Thyroid gland (tissue), 4 donors: ENCODE measurements at places on chromosomes 5 and 9. TPM values are rescaled to one million over a fixed set of nuclear protein-coding genes. Genes with fewer than 3 reads are reported as not detected.

CDKN2B gene
- total RNA-seq: 1.6 TPM

FRMD3 gene
- total RNA-seq: 28.6 TPM

ANKRD31 gene
- total RNA-seq: 0.42 TPM

ORM1 gene
- total RNA-seq: not detected

AFAP1L1 gene
- total RNA-seq: 22.3 TPM

PDE6A gene
- not detected for total RNA-seq

LYSMD3 gene
- total RNA-seq: 20.9 TPM

ADGRD2 gene
- not detected for total RNA-seq

ITK gene
- 3.3 TPM for total RNA-seq

- no peak for DNase-seq
- H3K27me3 ChIP-seq: no peaks in the 10 kb centered on the region
- H3K36me3 ChIP-seq: no peaks in the 10 kb centered on the region
- no peak overlapping the region for H3K27ac ChIP-seq
- no peak overlapping the region for H3K4me3 ChIP-seq
Observed at GRCh38 chr9:124139001-124139400, 118.7 kb upstream of the NEK6 start.

DNA sequence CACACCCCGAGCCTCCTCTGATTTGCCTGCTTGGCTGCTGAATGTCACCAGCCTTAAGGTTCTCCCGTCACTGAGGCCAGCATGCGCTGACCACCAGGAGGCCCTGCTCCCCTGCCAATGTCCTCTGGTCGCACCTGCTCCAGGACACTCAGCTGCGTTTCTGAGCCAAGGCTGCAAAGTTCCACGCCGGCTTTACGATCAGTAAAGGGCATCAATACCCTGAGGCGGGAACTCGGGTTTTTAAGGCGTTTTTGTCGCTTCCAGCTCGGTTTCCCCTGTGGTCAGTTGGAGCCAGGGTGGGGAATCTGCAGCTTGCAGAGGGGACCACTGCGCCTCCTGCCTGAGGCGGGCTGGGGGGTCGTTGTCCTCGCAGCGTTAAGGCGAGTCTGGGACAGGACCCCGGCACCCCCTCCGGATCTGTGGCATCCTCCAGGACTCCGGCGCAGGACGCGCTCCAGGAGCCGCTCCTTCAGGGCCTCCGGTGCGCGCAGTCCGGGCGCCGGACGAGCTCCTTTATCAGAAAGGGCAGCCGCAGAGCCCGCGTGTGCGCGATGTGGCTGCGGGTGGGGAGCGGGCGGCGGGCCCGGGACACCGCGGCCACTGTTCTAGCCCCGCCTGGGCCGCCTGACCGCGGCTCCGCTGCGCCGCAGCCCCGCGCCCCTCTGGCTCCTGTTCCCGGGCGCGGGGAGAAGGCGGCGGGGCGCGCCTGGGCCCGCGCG, 24.1 kb upstream of the FLT4 start:
- peaks cover 14% of the 10 kb centered on the region for H3K4me1 ChIP-seq
- peaks cover 10% of the 10 kb centered on the region for H3K27me3 ChIP-seq

GRCh38 chr9:89421595-89421994, 76.3 kb downstream of the SEMA4D start:
- peaks cover 14% of the 10 kb centered on the region for H3K4me1 ChIP-seq
- H3K27me3 ChIP-seq: no peaks in the 10 kb centered on the region
- no peaks in the 10 kb centered on the region for H3K36me3 ChIP-seq
- no peak overlapping the region for H3K4me3 ChIP-seq

DNA sequence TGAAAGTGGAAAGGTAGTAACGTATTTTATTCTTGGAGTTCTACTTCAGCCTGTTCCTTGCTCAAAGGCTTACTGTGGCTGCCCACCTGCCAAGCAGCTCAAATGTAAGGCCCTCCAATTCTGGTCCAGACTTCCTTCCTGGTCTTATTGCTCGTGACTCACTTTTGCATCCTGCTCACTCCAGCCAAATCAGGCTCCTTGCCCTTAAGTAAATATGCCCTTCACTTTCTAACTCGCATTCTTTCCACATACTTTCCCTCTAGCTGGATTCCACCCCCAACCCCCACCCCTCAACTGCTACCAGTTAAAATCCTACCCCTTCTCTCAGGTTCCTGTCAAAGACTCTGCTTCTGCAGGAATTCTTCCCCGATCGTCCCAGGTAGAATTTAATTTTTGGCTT, 96.6 kb downstream of the GALNT10 start:
- H3K27ac ChIP-seq: peak overlapping the region; percentile 87
- H3K4me1 ChIP-seq: peaks cover 23% of the 10 kb centered on the region
- DNase-seq: peak; percentile 86
- no peak overlapping the region for H3K4me3 ChIP-seq

DNA sequence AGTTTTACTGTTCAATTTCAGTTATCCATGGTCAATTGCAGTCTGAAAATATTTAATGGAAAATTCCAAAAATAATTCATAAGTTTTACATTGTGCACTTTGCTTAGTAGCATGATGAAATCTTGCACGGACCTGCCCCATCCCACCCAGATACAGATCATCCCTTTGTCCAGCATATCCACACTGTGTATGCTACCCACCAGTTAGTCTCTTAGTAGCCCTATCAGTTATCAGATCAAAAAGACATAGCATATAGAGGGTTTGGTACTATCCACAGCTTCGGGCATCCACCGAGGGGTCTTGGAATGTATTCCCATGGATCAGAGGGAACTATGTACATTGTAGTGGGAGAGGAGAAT, 97.7 kb downstream of the SLC44A1 start:
- H3K36me3 ChIP-seq: no peaks in the 10 kb centered on the region
- H3K4me1 ChIP-seq: peaks cover 10% of the 10 kb centered on the region
- H3K4me3 ChIP-seq: no peak overlapping the region
- peak overlapping the region; percentile 10 for H3K27ac ChIP-seq

DNA sequence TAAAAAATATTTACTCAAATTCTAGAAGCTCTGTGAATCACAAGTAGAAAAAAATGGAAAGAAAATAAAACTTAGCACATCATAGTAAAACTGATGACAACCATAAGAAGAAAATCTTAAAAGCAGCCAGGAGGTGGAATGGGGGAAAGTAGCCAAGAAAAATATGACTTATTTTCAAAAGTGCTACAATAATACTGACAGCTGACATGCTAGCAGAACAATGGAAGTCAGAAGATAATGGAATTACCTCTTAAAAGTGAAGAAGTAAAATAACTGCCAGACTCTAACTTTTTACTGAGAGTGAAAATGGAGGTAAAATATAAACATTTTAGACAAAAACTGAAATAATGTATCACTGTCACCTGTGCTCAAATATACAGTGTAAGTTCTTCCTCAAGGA, 532.2 kb upstream of the SGCD start:
- H3K36me3 ChIP-seq: no peaks in the 10 kb centered on the region
- H3K27me3 ChIP-seq: no peaks in the 10 kb centered on the region
- no peak overlapping the region for H3K4me3 ChIP-seq
- no peak for DNase-seq
- no peak overlapping the region for H3K27ac ChIP-seq

DNA sequence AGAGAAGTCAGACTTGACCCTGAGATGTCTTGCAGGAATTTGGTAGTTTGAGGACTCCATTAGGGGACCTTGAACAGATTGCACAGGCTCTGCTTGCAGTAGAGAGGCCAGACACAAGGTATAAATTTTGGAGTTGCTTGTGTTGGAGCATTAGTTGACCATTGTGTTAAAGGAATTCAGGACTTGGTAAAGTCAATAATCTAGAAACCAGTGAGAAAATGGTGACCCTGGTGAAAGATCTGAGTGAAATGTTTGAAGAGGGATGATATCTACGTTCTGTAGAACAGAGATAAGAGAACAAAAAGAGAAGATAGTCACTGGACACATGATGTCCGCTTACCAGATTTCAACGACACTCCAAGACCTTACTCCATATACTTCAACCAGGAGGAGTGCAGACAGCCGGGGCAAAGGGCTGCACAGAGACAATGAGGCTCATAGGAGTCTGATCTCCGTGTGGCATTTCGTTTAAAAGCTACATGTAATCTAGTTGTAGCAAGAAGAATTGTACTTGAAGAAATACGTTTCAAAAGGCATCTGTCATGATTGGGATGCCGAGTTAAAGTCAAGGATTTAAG, 13.2 kb downstream of the DNAJC25 start:
- H3K36me3 ChIP-seq: peaks cover 4% of the 10 kb centered on the region
- no peaks in the 10 kb centered on the region for H3K4me1 ChIP-seq
- H3K27ac ChIP-seq: no peak overlapping the region
- no peaks in the 10 kb centered on the region for H3K27me3 ChIP-seq

- no peak overlapping the region for H3K4me3 ChIP-seq
- H3K4me1 ChIP-seq: peaks cover 10% of the 10 kb centered on the region
- DNase-seq: no peak
- H3K27me3 ChIP-seq: no peaks in the 10 kb centered on the region
Observed at GRCh38 chr5:96076451-96076850, 114.8 kb upstream of the ELL2 start.

DNA sequence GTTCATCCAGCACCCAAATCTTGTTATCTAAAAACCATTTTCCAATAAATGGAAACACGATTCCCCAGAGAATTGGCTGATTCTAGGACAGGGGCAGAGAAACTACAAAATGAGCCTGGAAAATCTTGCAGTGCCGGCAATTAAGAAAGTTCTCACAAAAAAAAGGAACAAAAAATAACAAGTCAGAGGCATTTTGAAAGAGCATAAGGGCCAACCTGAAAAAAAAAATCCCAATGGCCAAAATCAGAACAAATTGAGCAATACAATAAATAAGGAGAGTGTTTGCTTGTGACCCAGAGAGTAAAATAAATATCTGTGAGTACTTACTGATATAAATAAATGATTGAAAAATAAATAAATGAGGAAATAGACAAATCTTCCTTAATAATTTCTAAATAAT, 55.1 kb upstream of the S1PR3 start:
- no peaks in the 10 kb centered on the region for H3K4me1 ChIP-seq
- no peak overlapping the region for H3K27ac ChIP-seq
- no peak overlapping the region for H3K4me3 ChIP-seq

DNA sequence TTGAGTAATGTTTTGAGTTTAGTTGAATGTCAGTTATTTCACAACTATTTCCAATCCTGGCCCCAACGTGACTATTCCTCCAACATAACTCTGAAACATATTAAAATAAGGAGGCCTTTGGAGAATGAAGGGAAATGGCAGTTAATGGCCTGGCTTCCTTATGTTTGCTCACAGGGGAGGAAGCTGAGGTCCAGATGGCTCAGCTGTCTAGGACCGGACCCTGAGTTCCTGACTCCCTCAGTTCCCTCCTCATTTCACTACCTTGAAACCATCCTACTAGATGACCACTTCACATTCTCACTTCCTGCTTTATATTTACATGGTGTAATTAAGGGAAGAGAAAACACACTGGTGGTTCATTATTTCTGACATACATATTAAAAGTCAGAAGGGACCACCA, 6.6 kb downstream of the OTULINL start:
- H3K4me1 ChIP-seq: no peaks in the 10 kb centered on the region
- no peak for DNase-seq
- H3K27ac ChIP-seq: no peak overlapping the region
- H3K27me3 ChIP-seq: no peaks in the 10 kb centered on the region
- H3K36me3 ChIP-seq: no peaks in the 10 kb centered on the region

- no peaks in the 10 kb centered on the region for H3K4me1 ChIP-seq
- no peaks in the 10 kb centered on the region for H3K36me3 ChIP-seq
- no peak overlapping the region for H3K27ac ChIP-seq
- no peak overlapping the region for H3K4me3 ChIP-seq
- H3K27me3 ChIP-seq: no peaks in the 10 kb centered on the region
Observed at GRCh38 chr9:7227951-7228350, 470.2 kb downstream of the KDM4C start.

DNA sequence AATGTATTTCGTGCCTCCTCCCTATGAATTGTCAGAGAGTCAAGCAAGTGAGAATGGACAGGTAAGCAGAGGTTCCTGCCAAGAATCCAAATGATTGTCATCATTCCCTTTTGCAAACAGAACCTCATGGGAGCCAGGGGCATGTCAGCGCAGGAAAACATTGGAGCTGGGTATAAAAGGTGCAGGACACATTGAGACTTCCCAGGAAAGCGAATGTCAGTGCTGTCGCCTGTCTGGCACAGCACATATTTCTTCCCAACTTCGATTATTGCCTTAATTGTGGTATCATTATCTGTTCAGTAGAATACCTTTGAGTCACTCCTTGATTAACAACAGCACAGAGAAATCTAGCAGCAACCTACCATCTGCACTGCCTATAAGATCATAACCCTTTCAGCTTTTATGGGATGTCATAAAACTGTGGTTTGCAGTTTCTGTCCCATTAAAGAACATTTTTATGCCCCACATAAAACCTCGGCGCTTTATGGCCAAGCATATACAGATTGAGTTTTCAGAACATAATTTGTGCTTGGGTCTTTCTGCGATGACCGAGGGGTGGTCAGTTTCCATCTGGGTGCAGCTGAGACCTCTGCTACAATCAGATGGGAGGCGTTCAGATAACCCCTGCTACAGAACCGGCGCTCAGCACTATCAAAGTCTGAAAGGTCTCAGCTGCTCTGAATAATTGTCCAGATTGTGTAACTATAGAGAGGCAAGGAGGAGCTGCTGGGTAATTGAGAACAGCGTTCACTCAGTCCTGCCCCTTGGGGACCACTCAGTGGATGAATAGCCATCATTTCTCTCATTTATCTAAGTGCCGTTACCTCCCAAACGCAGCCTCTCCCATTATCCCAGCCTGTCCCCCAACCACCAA, 30.9 kb upstream of the WWC1 start:
- no peak for DNase-seq
- H3K36me3 ChIP-seq: no peaks in the 10 kb centered on the region
- H3K4me1 ChIP-seq: no peaks in the 10 kb centered on the region
- no peak overlapping the region for H3K27ac ChIP-seq
